ENCODE measurements at places on chromosomes 1 and 21.

DNA sequence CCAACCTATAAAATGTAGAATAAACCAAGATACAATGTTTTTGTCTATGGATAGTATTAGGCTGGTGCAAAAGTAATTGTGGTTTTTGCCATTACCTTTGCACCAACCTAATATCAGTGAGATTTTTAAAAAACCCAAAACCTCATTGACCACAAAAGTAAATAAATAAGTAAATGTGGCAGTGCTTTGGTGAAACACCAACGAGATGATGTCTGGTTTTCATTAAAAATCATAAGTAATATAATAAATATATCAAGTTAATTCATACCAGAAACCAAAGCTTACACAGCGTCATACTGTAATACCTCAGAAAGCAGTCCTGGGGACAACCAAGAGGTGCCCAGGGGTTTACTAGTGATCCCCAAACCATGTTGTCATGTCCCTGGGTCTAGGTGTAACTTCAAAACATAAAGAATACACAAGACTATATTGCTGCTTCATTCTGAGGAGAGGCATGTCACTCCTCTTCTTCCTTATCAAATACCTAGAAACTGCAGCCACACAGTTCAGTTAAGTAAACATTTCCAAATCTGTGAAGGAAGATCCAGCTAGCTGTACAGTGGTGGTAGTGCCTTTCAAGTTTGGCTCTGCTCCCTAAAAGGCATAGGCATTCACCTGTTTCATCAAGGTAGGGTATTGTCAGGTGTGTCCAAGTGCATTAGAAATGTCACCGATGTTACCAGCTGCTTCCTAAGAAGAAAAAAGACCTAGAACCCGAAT is 51.6 kb upstream of the ZC3H11B start:
- no peak for DNase-seq

GRCh38 chr1:108877348-108878159 is 769 bp downstream of the GPSM2 start:
- no peak for DNase-seq

GRCh38 chr1:45621501-45621836 is 2.4 kb downstream of the CCDC17 start:
- no peak for DNase-seq

DNA sequence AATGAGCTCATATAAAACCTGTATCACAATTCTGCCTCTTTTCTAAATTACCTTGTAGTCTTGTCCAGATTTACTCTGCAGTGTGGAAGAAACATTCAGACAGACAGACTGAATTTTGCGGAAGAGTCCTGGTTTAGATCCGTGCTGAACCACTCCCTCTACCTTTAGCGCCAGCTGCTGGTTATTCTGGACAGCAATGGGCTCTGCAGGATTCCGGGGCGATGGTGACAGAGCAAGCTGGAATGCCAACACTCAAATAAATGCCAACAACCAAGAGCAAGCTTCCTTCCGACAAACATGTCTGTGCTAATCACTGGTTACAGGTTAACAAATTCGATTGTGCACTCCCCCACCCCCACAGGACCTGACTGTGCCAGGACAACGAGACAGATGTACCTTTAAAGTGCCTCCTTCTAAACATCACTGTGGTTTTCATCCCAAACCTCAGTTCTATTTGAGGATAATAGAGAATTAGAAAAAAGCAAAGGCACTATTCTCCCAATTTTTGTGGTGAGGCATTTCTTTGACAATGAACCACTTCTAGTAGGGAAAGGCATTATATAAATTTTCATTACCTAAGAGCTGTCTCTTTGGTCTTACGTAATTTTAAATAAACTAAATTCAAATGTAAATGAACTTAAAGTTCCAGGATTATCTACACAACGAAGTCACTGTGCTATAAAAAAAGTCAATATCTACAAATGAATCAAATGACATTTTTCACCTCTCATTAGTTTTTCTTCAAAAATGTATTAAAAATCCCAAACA is 90.4 kb downstream of the INTS7 start:
- no peak for DNase-seq

GRCh38 chr1:94738371-94738770 is 81.8 kb upstream of the SLC44A3 start:
- DNase-seq, result no peak

- DNase-seq, result no peak
Observed at GRCh38 chr1:209490013-209490412, 93.5 kb upstream of the CAMK1G start.

DNA sequence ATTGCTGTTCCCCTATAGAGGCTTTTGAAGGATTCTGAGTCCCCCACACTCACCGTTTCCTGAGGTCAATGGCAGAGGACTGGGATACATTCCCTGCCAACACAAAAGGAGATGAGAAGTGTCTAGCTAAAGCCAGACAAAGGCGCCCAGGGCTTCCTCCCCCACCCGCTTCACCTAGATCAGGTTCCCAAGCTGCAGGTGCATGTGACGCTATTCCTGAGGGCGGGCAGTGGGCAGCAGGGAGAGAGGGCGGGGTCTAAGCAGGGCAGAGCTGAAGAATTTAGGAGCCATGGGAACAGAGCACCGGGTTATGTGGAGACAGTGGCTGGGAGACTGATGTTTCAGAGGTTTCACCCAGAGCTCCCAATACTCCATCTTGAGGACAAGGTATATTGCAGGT is 6.0 kb upstream of the ARHGEF2 start:
- DNase-seq, result no peak

- DNase-seq, result no peak
Observed at GRCh38 chr1:151641229-151641628, 29.4 kb downstream of the SNX27 start.
